ENCODE measurements at places on chromosomes 13 and 19. TPM values are rescaled to one million over a fixed set of nuclear protein-coding genes. Genes with fewer than 3 reads are reported as not detected.

DNA sequence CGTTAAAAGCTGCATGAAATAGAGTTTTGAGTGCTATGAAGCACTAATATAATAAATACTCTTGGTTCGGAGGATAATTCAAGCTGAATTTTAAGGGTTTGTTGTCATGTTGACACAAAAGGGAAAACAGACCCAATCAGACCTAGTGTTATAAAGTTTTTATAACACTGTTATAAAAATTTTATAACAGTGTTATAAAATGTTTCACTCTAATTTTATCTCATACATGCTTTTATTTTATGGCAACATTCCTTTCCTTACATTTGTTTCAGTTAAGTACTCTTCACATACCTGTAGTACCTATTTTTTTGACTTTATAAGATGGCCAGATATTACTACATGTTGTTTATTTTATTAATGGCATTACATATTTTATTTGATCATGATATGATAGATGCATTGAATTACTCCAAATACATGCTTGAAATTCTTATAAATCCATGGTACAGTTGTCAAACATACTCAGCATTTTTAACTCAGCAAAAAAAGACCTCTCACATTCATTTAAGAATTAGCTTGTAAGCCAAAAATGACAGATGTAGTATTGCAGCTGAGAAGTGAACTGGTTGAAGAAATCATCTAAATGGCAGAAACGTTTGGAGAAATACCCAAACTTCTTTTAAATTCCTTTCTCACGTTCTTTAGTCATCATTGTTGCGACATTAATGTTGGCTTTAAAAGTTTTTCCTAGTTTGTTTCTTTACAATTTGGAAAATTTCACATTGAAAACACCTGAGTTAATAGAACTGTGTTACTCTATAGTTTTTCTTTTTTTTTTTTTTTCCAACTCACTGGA is 104.5 kb downstream of the PIBF1 start:
- H3K4me1 ChIP-seq: no peaks in the 10 kb centered on the region
- peaks cover 2% of the 10 kb centered on the region for H3K36me3 ChIP-seq
- no peak overlapping the region for H3K4me3 ChIP-seq
- DNase-seq: no peak
- H3K27ac ChIP-seq: no peak overlapping the region

GRCh38 chr13:33127009-33127551 is 110.9 kb downstream of the KL start:
- no peak overlapping the region for H3K4me3 ChIP-seq
- no peaks in the 10 kb centered on the region for H3K27me3 ChIP-seq
- H3K4me1 ChIP-seq: peaks cover 32% of the 10 kb centered on the region

DNA sequence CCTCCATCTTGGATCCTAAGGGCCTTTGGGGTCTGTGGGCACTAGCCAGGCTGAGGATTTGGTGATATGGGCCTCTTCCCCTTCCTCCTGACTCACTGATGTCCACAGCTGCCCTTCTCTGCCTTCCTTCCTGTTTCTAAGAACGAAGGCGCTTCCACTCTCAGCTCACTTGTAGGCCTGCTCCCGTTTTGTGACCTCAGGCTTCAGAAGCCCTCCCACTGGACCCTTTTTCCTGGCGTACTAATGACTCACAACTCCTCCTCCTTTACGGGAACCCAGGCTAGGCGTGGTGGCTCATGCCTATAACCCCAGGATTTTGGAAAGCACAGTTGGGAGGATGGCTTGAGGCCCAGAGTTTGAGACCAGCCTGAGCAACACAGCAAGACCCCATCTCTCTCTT is 55.6 kb downstream of the TMED1 start:
- H3K4me3 ChIP-seq: no peak overlapping the region
- no peaks in the 10 kb centered on the region for H3K27me3 ChIP-seq
- H3K4me1 ChIP-seq: no peaks in the 10 kb centered on the region
- DNase-seq: no peak
- peaks cover 85% of the 10 kb centered on the region for H3K36me3 ChIP-seq

Gene ZNF724
- 3.9 TPM for polyA plus RNA-seq

Gene ELOF1
- polyA plus RNA-seq: 75.0 TPM

DNA sequence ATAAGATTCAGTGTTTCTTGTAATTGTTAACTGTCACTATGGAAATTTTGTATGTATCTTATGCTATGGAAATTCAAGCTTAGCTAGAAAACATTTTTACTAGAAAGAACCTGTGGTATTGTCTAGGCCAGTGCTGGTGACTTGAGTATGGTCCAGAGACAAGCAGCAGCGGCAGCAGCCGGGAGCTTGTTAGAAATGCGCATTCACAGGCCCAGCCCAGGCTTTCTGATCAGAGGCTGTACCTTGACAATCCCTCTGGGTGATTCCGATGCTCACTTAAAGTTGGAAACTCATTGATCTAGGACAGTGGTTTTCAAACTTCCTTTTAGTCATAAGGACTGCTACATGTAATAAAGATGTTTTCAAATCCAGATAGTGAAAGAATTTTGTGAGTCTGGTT is 287.4 kb downstream of the SHISA2 start:
- H3K4me3 ChIP-seq: no peak overlapping the region
- no peaks in the 10 kb centered on the region for H3K36me3 ChIP-seq
- peaks cover 5% of the 10 kb centered on the region for H3K4me1 ChIP-seq
- H3K27ac ChIP-seq: no peak overlapping the region
- no peak for DNase-seq

- H3K4me3 ChIP-seq: peak within 1 kb of the TSS; percentile 76
- H3K4me1 ChIP-seq: peaks cover 35% of the 10 kb centered on the region
- H3K27ac ChIP-seq: peak within 1 kb of the TSS; percentile 83
- no peak for DNase-seq
Measured at GRCh38 chr13:100674572-100674871, at the start of gene TMTC4. TSS of gene TMTC4 (minus strand) at chr13:100674795. CDS start at chr13:100670362, 4,433 bp downstream.

GRCh38 chr13:76160961-76161925 is 525.1 kb downstream of the LMO7 start:
- no peak overlapping the region for H3K4me3 ChIP-seq
- no peaks in the 10 kb centered on the region for H3K36me3 ChIP-seq

Gene ZBTB7A
- polyA plus RNA-seq: 14.6 TPM

DNA sequence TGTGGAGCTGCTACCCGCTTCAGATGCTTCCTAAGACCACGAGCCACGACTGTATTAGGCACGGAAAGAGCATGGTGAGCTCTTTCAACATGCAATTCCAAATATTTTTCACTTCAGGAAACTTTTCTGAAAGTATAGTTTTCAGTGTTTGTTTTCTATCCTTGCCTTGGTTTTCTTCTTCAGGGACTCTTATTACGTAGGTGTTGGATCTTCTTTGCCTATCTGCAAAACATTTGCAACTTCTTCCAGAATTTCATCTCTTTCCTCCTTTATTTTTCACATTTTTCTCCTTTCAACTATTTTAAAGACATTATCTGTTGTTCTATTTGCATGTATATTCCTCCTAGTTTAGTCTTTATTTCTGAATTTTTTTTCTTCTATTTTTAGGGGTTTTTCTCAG is 148.9 kb upstream of the LSM14A start:
- no peak for DNase-seq
- no peaks in the 10 kb centered on the region for H3K4me1 ChIP-seq
- no peak overlapping the region for H3K27ac ChIP-seq
- no peak overlapping the region for H3K4me3 ChIP-seq

GRCh38 chr19:48926909-48927308 is 6.6 kb upstream of the DHDH start:
- no peak overlapping the region for H3K27ac ChIP-seq
- no peak overlapping the region for H3K4me3 ChIP-seq
- DNase-seq: no peak
- peaks cover 21% of the 10 kb centered on the region for H3K36me3 ChIP-seq
- no peaks in the 10 kb centered on the region for H3K27me3 ChIP-seq

DNA sequence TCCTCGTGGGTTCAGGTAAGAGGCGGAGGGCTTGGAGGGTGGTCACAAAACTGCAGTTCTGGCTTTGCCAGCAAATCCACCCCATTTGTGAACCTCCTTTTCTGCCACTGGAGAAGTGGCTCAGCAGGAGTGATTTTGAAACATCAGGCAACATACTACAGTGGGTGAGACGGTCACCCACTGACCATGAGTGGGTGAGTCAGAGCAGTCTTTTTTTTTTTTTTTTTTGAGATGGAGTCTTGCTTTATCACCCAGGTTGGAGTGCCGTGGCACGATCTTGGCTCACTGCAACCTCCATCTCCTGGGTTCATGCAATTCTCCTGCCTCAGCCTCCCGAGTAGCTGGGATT is 3.0 kb downstream of the TOMM40 start:
- H3K4me1 ChIP-seq: peaks cover 20% of the 10 kb centered on the region
- H3K4me3 ChIP-seq: no peak overlapping the region
- no peaks in the 10 kb centered on the region for H3K27me3 ChIP-seq
- no peak overlapping the region for H3K27ac ChIP-seq
- peaks cover 63% of the 10 kb centered on the region for H3K36me3 ChIP-seq

DNA sequence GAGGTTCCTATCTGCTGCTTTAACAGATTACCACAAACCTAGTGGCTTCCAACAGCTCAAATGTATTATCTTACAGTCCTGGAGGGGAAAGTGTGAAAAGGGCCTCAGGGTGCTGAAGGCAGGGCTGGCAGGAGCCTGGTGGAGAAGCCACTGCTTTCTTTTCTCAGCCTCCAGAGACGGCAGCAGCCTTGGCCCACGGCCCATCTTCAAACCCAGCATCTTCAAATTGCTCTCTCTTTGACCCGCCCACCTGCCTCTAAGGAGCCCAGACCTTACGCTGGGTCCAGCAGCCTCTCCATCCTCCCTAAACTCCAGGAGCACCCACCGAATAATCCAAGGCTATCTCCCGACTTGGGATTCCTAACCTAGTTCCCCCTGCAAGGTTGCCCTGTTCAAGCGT is 35.6 kb downstream of the C13orf46 start:
- H3K27me3 ChIP-seq: no peaks in the 10 kb centered on the region
- H3K4me1 ChIP-seq: peaks cover 44% of the 10 kb centered on the region
- no peak for DNase-seq
- H3K4me3 ChIP-seq: no peak overlapping the region
- no peak overlapping the region for H3K27ac ChIP-seq
- H3K36me3 ChIP-seq: peaks cover 18% of the 10 kb centered on the region

- no peak for DNase-seq
- no peak overlapping the region for H3K27ac ChIP-seq
- H3K27me3 ChIP-seq: no peaks in the 10 kb centered on the region
- no peaks in the 10 kb centered on the region for H3K4me1 ChIP-seq
- H3K36me3 ChIP-seq: peaks cover 5% of the 10 kb centered on the region
- H3K4me3 ChIP-seq: no peak overlapping the region
Measured at GRCh38 chr19:14949876-14950275, 8.6 kb downstream of the OR7C2 start.

DNA sequence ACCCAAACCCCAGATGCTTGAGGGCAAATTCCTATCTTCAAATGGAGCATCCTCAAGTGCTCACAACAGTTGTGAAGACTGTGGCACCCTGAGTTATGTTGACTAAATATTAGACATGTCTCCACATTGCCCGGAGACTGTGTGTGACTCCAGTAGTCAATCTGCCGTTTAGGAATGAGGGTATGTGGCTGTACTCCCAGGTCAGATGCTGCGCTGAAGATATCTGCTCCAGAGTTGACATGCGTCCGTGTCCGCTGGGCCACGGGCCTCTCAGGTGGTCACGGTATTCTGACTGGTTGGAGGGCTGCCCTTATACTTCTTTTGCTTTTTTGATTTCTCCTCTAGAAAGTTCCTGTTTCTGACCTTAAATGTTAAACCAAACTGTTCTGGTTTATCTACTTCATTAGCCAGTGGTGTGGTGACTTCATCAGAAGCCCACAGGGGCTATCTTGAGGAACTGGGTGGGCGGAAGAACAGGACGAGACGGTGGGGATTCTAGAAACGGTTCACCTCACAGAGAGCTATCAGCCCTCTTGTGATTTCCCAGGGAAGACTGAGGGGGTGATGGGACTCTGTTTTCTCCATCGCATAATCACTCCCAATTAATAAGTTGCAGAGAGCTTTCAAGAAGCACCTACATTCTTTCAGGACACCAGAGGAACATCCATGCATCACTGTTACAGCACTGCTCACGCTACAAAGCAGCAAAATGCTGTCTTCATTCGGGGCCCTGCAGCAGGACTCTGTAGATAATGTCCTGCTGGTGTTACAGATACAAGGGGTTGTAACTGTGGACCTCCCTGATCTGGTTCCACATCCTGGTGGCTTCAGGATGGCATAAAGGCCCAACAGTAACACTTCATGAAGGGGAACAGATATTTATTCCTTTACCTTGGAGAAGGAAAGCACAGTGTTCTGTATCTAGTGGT is 1.3 kb upstream of the LCP1 start:
- no peaks in the 10 kb centered on the region for H3K4me1 ChIP-seq
- no peaks in the 10 kb centered on the region for H3K36me3 ChIP-seq
- H3K4me3 ChIP-seq: no peak overlapping the region
- H3K27me3 ChIP-seq: no peaks in the 10 kb centered on the region
- H3K27ac ChIP-seq: no peak overlapping the region

DNA sequence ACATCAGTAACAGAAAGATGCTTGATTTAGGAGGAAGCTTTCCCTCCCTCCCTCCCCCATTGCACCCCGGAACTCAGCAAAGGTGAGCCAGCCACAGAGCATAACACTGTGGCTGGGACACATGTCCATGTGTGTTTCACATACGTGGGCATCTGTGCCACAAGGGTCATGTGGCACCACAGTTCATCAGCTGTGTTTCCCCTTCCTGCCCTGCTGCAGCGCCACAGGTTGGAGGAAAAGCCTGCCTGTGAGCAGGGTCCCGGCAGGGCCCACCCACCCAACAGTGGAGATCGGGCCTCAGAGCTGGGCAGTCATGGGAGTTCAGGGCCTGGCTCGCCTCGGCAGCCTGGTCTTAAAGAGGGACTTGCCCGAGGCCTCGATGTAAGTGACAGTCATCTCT is 2.8 kb downstream of the ACP5 start:
- H3K4me3 ChIP-seq: no peak overlapping the region
- no peak for DNase-seq
- peaks cover 4% of the 10 kb centered on the region for H3K36me3 ChIP-seq
- no peak overlapping the region for H3K27ac ChIP-seq

GRCh38 chr19:8074501-8074900 is 21.9 kb downstream of the CCL25 start:
- H3K4me3 ChIP-seq: no peak overlapping the region
- H3K4me1 ChIP-seq: no peaks in the 10 kb centered on the region

DNA sequence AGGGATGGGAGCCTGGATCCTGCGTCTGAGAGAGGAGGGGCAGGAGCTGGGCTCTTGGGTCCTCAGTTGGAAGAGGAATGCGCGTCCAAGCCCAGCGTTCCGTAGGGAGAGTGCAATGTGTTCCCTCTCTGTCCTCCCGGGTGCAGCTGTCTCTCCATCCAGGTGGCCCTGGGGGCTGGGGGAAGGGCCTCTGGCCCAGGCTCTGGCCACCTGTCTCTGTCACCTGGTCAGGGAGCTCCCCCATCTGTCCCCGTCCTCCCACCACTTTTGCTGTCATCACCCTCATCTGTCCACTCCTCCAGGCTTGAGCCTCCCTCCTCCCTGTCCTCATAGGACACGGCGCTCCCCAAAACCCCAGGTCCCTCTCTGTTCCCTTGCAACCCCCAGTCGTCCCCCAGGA is 3.7 kb upstream of the SBK2 start:
- no peaks in the 10 kb centered on the region for H3K4me1 ChIP-seq
- no peaks in the 10 kb centered on the region for H3K36me3 ChIP-seq
- H3K27me3 ChIP-seq: no peaks in the 10 kb centered on the region
- H3K4me3 ChIP-seq: no peak overlapping the region

GRCh38 chr19:16899566-16900075 is 10.8 kb downstream of the F2RL3 start:
- H3K27me3 ChIP-seq: peaks cover 10% of the 10 kb centered on the region
- no peak overlapping the region for H3K4me3 ChIP-seq
- no peaks in the 10 kb centered on the region for H3K36me3 ChIP-seq
- H3K27ac ChIP-seq: no peak overlapping the region

- no peaks in the 10 kb centered on the region for H3K27me3 ChIP-seq
- no peaks in the 10 kb centered on the region for H3K4me1 ChIP-seq
- H3K36me3 ChIP-seq: no peaks in the 10 kb centered on the region
- no peak overlapping the region for H3K4me3 ChIP-seq
Measured at GRCh38 chr13:103282571-103283450, 216.6 kb upstream of the SLC10A2 start.

Gene LIN37
- polyA plus RNA-seq: 17.7 TPM

Gene PCDH17
- 50.1 TPM for polyA plus RNA-seq
